ENCODE measurements at places on chromosomes 2 and 18. TPM values are rescaled to one million over a fixed set of nuclear protein-coding genes. Genes with fewer than 3 reads are reported as not detected.

SLC23A3 gene
- total RNA-seq = not detected

CYP1B1 gene
- total RNA-seq = 7.3 TPM

MDH1B gene
- total RNA-seq = 2.0 TPM

DSC2 gene
- 25.7 TPM for total RNA-seq

GPR45 gene
- not detected for total RNA-seq

DNA sequence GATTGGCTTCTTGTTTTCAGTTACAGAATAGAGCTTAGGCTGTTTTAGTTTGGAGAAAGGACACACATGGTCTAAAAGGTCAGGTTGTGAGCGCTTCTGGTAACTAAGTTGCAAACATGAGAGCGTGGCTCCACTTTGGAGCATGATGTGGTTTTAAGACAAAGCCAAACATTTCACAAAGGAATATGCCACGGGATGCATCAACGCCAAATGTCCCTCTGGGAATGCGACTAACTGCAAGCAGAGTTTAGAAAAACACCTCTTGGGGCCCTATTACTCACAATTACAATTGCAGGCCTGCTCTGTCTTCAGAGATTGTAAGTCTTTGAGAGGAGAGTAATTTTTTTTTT is 25.4 kb downstream of the MYO7B start:
- no peak for DNase-seq

DNA sequence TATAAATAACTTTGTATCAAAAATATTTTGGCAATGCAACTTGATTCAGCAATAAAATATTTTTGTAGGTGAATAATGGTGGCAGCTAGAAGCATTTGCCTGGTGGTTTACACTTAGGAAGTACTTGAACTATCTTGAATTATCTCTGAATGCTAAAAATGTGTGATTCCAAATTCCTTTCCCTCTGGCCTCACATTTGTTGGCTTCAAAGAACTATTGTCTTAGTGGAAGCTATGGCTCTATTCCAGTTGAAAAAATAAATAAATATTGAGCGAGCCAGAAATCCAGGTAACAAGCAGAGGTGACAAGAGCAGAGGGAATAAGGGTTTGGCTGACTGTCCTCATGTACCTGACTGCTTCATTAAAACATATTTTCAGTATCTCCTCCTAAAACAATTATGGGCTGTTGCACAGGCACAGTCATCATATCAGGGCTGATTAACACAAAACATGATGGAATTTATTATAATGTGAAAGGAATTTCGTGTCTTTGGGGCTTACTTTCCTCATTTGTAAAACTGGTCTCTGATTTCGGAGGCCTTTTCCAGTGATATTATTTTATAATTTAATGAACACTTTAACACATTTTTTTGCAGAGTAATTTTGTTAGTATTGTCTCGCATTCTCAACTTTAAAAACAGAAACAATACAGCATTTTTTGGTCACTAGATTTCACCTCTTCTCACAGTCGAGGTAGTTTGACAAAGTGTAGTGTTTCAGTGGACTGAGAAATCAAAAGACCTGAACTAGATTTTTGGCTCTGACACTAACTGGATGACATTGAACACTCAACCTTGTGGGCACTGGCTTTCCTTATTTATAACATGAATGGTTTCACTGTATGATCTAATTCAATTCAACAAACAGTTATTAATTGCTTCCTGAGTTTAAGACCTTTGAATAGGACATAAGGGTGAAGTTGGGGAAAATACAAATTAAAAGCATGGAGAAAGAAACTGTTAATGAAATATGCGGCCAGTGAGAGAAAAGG is 7.8 kb upstream of the CAVIN2 start:
- no peak for DNase-seq

- no peak for DNase-seq
These were observed 90.1 kb downstream of the DPP4 start for GRCh38 chr2:161983866-161984265.

- DNase-seq = no peak
These were observed 45.9 kb downstream of the ITPRID2 start for GRCh38 chr2:181937473-181937872.

GRCh38 chr2:197145471-197146056 is 165.0 kb downstream of the ANKRD44 start:
- DNase-seq = no peak

DNA sequence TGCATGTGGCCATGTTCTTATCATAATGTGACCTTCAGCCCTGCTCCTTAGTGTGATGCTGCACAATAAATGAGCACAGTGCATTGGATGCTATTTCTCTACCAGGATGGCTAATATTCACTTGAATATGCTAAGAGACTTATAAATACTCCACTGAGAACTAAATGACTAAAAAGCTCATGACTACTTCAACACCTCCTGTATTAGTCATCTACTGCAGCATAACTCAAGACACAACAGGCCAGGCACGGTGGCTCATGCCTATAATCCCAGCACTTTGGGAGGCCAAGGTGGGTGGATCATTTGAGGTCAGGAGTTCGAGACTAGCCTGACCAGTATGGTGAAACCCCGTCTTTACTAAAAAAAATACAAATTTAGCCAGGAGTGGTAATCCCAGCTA is 213.4 kb downstream of the RND3 start:
- DNase-seq = no peak

DNA sequence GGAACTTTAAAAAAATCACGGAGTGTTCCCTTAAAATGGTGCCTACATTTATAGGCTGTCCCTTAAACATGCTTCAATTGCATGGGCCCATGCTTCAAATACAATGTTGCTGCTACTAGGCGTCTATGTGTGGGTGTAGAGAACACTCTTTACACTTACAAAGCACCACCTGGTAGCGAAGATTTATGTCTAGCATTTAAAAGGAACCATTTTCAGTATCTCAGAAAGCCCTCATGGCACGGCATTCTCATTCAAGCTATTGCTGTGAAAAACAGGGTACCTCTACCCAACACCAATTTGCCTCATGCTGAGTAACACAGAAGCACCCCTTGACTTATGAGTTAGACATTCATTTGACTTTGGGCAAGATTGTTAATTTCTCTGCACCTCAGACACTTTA is 112.9 kb upstream of the CNTNAP5 start:
- DNase-seq = no peak

DNA sequence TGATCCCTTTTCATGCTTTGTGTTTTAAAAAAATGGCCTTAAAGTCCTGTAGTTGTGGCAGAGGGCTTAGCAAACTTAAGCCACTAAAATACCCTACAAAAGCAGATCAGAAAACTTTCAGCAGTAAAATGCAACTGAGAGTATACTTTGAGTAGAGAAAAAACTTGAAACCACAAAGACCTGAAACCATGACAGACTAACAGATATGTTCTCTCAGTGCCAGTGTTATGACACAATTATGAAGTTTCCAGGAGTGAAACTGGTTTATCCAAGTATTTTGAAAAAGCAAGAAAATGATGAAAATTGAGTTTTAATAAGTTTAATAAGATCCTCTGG is 74.5 kb downstream of the SPRED2 start:
- DNase-seq = no peak

DNA sequence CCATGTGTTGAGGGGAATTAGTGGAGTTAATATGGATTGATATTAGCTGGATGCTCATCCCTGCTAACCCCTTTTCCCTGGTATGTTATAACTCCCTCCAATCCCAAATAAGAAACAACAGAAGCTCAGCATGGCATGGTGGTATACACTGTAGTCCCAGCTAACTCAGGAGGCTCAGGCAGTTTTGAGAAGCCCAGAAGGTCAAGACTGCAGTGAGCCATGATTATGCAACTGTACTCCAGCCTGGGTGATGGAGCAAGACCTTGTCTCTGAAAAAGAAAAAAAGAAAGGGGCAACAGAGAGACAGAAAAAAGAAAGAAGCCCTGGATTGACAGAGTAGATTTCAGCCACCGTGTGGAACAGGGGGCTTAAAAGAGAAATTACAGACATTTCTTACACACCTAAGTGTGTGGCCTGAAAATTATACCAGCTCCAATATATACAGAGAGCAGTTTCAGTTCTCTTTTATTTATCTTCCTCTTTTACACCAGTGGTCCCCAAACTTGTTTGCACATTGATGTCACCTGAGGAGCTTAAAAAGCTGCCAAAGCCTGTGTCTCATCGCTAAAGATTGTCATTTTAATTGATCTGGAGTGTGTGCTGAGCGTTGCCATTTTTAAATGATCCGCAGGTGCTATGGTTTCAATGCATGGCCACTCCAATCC is 203.6 kb downstream of the UBE2E3 start:
- no peak for DNase-seq

- DNase-seq = peak; percentile 82
These were observed 69.4 kb upstream of the REV1 start for GRCh38 chr2:99559075-99559662.

DNA sequence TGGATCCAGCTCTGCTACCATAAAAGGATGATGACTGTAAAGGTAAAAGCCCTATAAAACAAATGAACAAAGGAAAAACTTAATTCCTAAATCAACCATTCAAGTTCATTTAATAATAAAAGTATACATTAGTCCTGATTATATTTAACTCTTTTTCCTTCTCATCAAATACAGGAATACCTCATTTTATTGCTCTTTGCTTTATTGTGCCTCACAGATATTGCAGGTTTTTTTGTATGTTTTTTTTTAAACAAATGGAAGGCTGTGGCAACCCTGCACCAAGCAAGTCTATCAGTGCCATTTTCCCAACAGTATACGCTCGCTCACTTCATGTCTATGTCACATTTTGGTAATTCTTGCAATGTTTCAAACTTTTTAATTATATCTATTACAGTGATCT is 38.2 kb downstream of the USP37 start:
- DNase-seq = no peak

DNA sequence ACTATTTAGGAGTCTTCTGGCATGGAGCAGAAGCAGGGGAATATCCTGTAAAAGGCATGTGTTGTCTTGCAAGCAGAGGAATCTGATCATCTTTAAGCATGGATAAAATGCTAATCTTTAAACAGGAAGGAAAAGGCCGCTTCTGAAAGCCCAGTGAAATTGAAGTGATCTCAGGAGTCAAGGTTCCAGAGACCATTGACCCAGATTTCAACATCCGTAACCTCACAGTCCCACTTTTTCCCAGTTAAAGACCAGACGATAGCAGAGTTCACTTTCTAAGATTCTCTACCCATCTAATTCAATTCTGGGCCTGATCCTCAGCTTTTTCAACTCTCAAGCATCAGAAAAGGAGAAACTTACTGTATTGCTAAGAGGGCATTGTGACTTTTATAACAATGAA is 332.2 kb upstream of the LRP1B start:
- no peak for DNase-seq

Measured in H7 (cell line).